Stimulated activated CD8-positive, alpha-beta memory T cell treated with anti-CD3 and anti-CD28 coated beads, Interleukin-4, amount 100 ng/mL, for 4 hours (primary cell): ENCODE measurements at places on chromosomes 4 and X.

DNA sequence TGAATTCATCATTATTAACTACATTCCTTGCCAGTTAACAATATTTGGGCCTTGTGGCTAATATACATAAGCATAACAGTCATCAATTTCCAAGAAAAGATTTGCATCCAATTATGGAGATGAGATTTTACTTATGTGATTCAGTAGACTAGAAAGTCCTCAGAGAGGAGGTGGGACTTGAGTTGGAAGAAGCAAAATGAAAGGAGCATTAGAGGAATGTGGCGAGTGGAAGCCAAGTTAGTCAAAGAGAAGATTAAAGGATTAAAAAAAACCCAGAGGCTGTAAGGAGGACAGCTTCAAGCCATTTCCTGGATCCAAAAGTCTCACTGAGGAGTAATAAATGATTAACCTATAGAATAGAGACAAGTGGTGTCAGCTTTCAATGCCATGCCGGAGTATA, 1099.4 kb upstream of the IGFBP7 start:
- no peak for DNase-seq

GRCh38 chr4:173477016-173477415, 53.0 kb downstream of the HAND2 start:
- DNase-seq, result no peak

GRCh38 chr4:82017680-82018079, 356.1 kb downstream of the HNRNPD start:
- DNase-seq, result no peak

GRCh38 chr4:8552024-8552423, 28.2 kb upstream of the GPR78 start:
- no peak for DNase-seq

GRCh38 chr4:173821036-173821435, 291.0 kb upstream of the HAND2 start:
- DNase-seq, result no peak

DNA sequence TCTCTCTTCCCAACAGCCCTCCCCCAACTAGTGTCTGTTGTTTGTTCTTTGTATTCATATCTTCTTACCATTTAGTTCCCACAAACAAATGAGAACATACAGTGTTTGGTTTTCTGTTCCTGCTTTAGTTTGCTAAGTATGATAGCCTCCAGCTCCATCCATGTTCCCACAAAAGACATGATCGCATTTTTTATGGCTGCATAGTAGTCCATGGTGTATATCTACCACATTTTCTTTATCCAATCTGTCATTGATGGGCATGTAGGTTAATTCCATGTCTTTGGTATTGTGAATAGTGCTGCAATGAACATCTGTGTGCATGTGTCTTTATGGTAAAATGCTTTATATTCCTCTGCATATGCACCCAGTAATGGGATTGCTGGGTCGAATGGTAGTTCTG, 283.9 kb upstream of the FGF13 start:
- no peak for DNase-seq

GRCh38 chrX:41478381-41478911, 31.3 kb downstream of the NYX start:
- DNase-seq, result no peak

DNA sequence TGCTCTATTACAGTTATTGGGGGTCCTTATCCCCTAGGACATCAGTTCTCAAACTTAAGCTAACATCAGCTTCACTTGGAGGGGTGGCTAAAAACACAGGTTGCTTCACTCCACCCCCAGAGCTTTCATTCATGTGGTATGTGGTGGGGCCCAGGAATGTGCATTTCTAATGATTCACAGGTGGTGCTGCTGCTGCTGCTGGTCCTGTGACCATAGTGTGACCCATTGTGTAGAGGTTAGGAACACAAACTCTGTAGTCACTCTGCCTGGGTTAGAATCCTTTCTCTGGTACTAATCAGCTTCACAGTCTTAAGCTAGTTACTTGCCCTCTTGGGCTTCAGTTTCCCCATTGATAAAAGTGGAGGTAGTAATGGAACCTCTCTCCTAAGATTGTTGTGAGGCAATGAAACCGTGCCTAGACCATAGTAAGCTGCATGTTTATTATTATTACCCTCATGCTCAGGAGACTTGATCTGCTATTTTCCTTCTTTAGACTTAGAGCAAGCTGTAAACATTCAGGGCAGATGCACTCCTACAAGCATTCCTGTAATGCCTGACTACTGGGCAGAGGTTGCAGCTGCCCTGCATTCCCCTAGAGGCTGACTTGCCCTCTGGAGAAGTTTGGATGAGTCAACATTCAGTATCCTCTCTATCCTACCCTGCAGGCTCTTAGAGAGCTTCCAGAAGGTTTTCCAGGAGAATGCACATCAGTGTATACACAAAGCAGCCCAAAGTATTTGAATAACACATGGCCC, 94.1 kb upstream of the ACSL4 start:
- no peak for DNase-seq

DNA sequence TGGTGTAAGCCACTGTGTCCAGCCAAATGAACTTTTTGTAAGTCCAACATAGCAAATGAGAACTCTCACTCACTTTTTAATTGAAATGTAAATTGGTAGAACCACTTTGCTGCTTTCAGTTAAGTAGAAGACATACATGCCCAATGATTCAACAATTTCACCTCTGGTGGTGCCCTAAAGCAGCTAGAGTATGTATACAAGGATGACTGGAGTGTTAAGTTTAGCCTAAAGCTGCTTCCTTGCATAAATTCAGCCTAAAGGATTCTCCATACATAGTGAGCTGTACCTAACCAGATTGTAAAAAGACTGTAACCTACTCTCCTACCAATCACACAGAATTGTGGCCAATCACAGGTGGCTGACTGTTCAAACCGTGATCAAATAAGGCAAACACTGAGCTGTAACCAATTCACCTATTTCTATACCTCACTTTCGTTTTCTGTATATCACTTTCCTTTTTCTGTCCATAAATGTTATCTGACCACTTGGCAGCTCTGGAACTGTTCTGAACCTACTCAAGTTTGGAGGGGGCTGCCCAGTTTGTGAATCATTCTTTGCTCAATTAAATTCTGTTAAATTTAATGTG, 39.9 kb downstream of the PDS5A start:
- no peak for DNase-seq

- no peak for DNase-seq
Measured at GRCh38 chrX:30150196-30150895, 65.0 kb upstream of the MAGEB2 start.

GRCh38 chrX:24563291-24564010, 83.7 kb downstream of the PCYT1B start:
- no peak for DNase-seq

GRCh38 chrX:38516196-38516774, 45.1 kb upstream of the TSPAN7 start:
- DNase-seq, result no peak

GRCh38 chrX:12936947-12937346, 30.5 kb downstream of the TLR8 start:
- no peak for DNase-seq

- no peak for DNase-seq
Measured at GRCh38 chrX:86263526-86263925, 115.3 kb downstream of the DACH2 start.

- DNase-seq, result no peak
Measured at GRCh38 chrX:34900691-34901090, 41.9 kb upstream of the FAM47B start.

- DNase-seq, result no peak
Measured at GRCh38 chrX:34893741-34894140, 48.9 kb upstream of the FAM47B start.

GRCh38 chrX:129235903-129236302, 287.4 kb downstream of the SMARCA1 start:
- DNase-seq, result no peak

- no peak for DNase-seq
Measured at GRCh38 chr4:153146961-153147360, 57.3 kb upstream of the TRIM2 start.

DNA sequence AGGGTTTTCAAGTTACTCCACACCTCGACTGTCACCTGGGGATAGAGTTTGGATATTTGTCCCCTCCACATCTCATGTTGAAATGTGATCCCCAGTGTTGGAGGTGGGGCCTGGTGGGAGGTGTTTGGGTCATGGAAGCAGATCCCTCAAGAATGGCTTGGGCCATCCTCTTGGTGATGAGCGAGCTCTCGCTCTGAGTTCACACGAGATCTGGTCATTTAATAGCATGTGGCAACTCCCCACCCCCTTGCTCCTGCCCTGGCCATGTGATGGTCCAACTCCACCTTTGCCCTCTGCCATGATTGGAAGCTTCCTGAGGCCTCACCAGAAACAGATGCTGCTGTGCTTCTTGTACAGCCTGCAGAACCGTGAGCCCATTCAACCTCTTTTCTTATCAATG, 8.3 kb downstream of the CTAG1A start:
- DNase-seq, result no peak

DNA sequence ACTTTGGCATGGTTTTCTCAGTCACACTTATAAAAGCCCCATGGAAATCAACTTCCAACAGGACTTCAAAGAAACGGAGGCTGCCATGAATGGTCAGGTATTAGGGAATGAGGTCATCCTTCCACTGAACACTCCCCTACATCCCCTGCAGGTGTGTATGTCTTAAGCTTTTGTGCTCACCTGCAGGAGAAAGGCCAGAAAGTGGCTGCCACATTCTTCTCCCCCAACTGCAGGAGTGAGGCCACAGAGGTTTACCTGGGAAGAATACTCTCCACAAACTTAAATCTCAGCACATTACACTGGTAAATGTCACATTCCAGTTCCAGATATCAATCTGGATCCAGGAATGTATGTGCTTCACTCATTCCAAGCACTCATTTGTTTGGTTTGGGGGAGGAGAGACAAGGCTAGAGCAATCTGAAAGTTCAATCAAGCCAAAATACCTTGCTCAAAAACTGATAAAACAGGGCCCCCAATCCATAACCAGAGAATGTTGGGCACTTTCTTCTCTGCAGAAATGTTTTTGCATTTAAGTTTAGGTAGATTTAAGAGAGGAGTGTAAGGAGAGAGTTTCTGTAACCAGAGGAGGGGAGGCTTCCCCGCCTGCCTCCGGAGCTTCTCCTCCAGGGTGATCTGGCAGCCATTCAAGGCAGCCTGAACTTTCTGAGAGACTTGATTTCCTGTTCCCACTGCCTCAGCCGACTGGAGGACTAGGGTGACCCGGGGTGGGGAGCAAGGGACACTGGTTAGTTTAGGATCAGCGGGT, 15.4 kb downstream of the FAM9C start:
- no peak for DNase-seq

DNA sequence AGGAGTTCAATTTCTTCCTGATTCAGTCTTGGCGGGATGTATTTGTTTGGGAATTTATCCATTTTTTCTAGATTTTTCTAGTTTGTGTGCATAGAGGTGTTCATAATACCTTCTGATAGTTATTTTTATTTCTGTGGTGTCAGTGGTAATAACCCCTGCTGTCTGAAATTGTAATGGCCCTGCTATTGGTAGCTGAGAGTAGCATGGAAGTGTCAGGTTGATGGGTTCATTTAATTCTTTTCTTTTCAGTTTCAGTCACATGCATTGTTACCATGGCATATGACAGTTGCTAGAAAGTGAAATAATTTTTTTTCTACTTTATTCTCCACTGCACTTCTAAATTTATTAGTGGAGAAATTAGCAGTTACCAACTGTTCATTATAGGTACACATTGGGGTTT, 20.7 kb downstream of the AR start:
- DNase-seq, result no peak

DNA sequence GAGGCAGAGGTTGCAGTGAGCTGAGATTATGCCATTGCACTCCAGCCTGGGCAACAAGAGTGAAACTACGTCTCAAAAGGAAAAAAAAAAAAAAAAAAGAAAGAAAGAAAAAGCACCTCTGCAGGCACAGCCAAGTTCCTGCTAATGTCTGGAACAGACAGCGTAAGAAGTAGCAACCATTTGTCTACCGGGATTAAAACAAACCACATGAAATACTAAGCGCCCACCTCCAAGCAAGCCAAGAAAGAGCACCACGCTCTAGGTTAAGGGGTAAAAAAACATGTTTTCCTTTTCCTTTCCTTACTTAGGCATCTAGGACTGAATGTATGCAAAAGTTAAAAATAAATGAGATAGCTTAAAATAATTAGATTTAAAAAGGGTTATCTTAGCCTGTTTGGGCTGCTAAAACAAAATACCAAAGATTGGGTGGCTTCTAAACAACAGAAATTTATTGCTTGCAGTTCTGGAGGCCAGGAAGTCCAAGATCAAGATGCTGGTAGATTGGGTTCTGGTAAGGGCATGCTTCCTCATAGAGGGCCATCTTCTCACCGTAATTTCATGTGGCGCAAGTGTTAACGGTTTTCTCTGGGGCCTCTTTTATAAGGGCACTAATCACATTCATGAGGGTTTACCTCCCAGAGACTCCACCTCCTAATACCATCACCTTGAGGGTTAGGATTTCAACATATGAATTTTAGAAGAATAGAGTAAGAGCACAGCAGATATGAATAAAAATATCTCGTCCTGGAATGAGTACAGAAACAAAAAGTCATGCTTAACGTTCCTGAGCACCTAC, 12.3 kb downstream of the GPC4 start:
- no peak for DNase-seq

GRCh38 chr4:148857239-148857972, 415.2 kb upstream of the NR3C2 start:
- DNase-seq, result no peak

DNA sequence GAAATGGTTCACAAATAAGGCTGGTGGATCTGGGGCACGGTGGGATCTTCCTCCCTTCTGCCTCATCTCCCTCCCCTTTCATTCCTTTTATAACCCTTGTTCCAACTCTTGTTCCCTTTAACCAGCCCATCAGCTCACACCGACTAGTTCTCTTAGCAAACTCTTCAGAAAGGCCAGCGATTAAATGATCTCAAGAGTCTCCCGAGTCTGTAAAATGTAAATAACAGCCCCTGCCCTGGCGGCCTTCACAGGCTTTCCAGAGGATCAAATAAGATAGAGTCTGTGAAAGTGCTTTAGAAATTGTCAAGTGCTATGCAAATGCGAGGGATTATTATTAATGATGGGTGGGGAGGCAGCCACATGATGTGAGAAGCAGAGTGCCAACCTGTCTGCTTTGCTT, 27.1 kb downstream of the TSC22D3 start:
- no peak for DNase-seq

GRCh38 chr4:1340861-1341260, 6.1 kb upstream of the UVSSA start:
- DNase-seq, result no peak

DNA sequence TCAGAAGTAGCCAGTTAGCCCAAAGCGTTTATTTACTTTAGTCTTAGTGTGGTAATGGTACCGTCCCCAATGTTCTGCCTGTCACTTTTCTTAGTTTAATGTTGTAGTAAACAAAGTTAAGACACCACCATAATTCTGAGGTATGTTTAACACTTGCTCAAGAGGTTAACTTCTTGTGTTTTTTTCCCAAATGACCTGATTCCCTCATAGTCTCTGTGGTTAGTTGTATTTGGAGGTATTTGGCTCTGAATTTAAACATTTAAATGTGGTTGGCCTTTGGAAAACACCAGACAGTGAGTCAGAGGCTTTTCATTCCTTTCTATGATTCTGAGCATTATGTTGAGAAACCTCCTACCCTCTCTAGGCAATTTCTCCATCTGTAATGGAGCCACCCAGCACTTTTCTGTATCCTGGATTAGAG, 47.9 kb downstream of the CXCL1 start:
- DNase-seq, result no peak

DNA sequence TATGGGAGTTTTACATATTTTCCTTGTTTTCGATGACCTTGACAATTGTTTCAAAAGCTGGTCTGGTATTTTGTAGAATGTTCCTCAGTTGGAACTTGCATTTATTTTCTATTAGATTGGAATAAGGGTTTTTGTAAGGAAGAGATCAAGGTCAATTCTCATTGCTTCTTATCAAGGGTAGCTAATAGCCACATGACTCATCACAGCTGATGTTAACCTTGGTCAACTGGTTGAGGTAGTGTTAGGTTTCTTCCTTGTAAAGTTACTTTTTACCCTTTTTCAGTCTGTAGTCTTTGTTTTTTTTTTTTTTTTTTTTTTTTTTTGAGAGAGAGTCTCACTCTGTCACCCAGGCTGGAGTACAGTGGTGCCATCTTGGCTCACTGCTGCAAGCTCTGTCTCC, 257.2 kb downstream of the SNCA start:
- DNase-seq, result no peak
